Endodermal cell (in vitro differentiated cells): ENCODE measurements at places on chromosomes 6 and 20. TPM values are rescaled to one million over a fixed set of nuclear protein-coding genes. Genes with fewer than 3 reads are reported as not detected.
A peak's percentile ranks its signal among the peaks of the same experiment; 100 is the strongest.

DNA sequence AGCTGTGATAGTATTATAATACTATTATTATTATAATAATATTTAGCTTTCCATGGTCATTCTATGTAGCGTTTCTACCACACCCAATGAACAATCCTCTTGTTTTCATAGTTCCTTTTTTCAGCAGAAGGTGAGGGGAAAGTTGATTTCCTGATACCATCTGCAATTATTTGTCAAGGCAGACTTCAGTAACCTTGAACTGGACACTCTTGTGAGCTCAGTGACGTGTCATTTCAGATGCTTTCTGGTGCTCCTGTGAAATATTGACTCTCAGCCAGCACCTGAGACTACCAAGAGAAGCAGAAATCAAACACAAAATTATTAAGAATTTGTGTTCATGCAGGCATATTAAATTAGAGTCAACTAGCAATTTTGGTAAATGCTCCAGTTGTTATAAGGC, 46.0 kb upstream of the PROKR2 start:
- DNase-seq = no peak

GRCh38 chr6:31179042-31179386, 8.5 kb upstream of the POU5F1 start:
- DNase-seq = no peak

DNA sequence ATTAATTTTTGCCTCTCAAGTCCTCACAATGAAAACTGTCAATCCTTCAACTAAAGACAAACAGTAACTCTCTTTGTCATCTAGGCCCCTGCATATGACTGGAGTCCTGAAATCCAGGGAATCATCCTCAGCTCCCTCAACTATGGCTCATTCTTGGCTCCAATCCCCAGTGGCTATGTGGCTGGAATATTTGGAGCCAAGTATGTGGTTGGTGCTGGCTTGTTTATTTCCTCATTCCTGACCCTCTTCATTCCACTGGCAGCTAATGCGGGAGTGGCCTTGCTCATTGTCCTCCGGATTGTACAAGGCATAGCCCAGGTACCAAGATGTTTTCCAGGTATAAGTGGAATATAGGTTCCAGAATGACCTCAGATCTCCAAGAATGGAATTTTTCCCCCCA, 15.4 kb downstream of the SLC17A4 start:
- DNase-seq = no peak

The LAMA2 gene
- 2.9 and 4.1 TPM in 2 replicates for total RNA-seq

The MED20 gene
- total RNA-seq = 34.4 and 38.4 TPM in 2 replicates

DNA sequence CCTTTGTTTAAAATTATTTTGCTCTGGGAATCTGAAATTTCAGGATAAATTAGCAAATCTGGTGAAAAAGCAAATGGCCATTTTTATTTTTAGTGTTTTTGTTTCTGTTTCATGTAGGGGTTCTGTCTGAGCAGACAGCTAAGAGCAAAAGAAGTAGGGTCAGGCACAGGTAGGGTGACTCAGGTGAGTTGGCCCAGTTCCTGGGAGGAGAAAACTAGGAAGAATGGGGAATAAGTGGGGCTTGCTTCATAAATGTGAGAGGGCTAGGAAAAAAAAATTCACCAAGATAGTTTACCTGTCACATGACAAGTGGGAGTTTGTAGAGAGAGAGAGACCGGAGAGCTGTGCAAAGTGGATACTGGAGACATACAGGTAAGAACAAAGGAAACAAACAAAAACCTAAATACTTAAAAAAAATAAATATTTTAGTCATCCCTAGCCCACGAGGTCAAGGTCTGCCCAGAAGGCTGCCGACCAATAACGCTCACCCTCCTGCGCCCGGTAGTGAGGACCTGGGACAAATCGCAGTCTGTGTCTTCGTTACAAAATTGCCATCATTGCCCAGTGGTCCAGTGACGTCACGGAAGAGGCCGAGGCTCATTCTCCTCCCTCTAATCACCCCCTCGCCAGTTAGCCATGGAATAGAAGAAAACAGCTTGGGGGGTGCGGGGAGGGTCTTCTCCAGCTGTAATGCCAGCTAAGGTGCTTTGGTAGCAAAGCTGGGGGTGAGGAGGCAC, 2.3 kb downstream of the THBD start:
- DNase-seq = no peak

The NKAIN4 gene
- total RNA-seq = 1.5 and 1.7 TPM in 2 replicates

GRCh38 chr6:137297887-137298286, 78.7 kb upstream of the IFNGR1 start:
- peak; percentile 94 for DNase-seq

The CST4 gene
- total RNA-seq = 1.9 to 2.3 TPM in 2 of 3 replicates, not detected in the other

The KCNG1 gene
- total RNA-seq = 126 to 138 TPM (median 136 TPM) in 3 replicates

The PLN gene
- not detected in 2 replicates for total RNA-seq

The ATRN gene
- 27.4 to 43.6 TPM (median 28.9 TPM) in 3 replicates for total RNA-seq

The BYSL gene
- total RNA-seq = 36.3 and 37.5 TPM in 2 replicates

DNA sequence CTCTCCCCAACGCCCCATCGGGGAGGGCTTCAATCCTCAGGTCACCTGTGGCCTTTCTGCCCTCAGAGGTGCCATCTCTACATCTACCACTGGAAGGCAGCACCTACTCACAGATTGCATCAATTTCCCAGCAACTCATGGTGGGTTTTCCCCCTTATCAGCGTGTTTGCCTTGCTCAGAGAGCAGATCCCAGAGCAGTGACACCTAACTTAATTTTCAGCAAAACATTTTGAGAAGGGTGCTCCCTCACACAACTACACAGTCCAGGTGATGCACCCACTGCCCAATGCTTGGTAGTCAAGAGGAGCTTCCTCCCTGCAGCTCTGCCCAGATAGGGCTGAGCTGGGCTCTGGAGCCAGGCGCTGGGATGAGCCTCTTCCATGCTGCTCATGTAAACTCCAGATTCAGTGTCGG, 48.2 kb downstream of the PLG start:
- DNase-seq = peak; percentile 90

The SPDEF gene
- total RNA-seq = 1.1 to 1.4 TPM (median 1.4 TPM) in 3 replicates

The HSPA1L gene
- 1.4 and 1.5 TPM in 2 replicates for total RNA-seq

The ADAM33 gene
- 3.0 to 3.9 TPM (median 3.6 TPM) in 3 replicates for total RNA-seq

DNA sequence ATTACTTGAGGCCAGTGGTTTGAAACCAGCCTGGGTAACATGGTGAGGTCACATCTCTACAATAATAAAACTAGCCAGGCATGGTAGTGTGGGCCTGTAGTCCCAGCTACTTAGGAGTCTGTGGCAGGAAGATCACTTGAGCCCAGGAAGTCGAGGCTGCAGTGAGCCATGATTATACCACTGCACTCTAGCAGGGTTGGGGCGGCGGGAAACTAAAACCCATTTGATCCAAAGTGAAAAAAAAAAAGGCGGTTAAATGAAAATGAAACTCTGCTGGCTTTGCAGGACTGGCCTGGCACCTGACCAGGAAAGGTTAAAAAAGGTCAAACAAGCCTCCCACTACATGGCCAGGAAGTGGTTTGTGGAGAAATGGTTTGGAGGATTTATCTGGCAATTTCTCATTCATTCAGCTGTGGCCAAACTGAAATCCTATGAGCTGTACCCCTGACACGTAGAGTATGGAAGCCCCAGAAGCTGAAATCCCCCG, 36.6 kb downstream of the MTRES1 start:
- no peak for DNase-seq

The IP6K3 gene
- not detected in 3 replicates for total RNA-seq

- no peak for DNase-seq
Measured at GRCh38 chr20:24662322-24662721, 192.9 kb downstream of the SYNDIG1 start.

The ALDH5A1 gene
- total RNA-seq = 6.8 to 9.6 TPM (median 9.5 TPM) in 3 replicates

The OOEP gene
- total RNA-seq = not detected in 3 replicates

GRCh38 chr6:42987533-42988451, 3.4 kb downstream of the PPP2R5D start:
- no peak for DNase-seq

GRCh38 chr6:18245642-18246041, 18.7 kb downstream of the DEK start:
- no peak for DNase-seq

DNA sequence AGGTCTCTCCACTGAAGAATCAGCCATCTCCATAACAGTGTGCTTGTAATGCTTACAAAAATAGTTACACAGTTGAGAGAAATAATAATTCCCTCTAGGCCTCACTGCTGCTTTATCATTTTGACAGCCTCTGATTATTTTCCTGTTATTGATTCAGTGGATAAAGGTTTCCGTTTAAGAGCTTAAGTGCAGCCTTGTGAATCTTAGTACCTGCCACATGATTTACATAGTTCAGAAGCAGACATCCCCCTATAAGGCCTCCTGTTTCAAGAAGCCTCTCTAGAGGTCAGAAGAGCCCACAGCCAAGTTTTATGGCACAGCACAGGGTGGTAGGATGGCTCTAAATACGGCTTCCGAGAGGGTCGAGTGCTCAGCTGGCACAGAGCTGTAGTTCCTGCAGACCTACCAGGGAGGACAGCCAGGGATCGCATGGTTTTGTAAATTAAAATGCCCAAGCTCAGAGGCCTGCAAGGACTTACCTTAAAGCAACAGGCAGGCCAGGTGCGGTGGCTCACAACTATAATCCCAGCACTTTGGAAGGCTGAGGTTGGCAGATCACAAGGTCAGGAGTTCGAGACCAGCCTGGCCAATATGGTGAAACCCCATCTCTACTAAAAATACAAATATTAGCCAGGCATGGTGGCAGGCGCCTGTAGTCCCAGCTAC, 17.6 kb upstream of the PYGB start:
- DNase-seq = no peak

The PRPH2 gene
- total RNA-seq = 0.36 to 0.40 TPM in 2 of 3 replicates, not detected in the other

- DNase-seq = no peak
Measured at GRCh38 chr6:1775441-1775840, 165.7 kb downstream of the FOXC1 start.

DNA sequence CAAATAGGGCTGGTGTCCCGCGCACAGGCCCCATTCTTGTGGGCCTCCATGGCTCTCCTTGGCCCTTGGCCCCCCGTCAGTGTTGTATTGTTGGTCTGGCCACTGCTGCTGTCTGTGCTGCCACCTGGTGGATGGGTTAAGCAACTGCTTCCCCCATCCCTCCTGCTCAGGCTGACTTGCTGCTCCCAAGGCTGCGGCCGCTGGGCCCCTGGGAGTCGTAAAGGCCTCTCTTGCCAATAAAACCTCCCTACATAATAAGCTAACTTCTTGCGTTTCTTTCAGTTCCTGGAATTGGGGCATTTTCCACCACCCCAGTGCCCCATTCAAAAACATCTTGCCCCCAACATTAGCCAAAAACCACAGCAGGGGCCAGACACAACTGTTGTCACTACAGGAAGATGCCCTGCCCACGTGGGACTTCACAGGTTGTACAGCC, 27.1 kb downstream of the CD83 start:
- peak; percentile 96 for DNase-seq

The VNN1 gene
- total RNA-seq = not detected in 2 replicates

DNA sequence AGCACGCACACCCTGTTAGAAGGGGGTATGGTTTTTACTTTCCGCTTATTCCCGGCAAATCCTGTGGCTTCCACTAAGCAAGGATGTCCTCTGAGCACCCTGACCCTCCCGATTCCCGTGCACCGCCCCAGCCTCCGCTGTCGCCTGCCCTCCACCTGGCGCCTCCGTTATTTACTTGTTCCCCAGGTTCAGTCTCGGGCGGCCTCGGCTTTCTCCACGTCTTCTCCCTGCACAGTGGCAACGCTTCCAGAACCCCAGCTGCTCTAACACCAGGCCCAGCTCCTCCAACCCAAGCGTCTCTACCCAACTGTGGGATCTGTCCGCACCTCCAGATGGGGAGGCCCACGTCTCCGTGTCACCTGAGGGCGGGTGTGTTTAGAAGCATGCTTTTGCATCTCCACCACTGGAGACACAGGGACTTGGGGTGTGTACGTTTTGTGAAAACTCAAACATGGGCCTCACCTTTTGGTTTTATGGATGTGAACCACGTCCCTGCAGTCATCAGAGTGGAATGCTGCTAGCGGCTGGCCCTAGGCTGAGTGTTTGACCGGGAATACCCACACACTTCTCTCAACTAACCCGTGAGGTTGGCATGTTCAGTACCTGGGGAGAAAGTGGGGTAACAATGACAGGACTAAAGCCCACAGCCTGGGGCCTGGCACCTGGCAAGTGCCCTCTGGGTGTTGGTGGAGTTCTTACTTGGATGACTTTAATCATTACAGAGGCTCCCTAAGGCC, 79.9 kb downstream of the THBS2 start:
- DNase-seq = no peak

DNA sequence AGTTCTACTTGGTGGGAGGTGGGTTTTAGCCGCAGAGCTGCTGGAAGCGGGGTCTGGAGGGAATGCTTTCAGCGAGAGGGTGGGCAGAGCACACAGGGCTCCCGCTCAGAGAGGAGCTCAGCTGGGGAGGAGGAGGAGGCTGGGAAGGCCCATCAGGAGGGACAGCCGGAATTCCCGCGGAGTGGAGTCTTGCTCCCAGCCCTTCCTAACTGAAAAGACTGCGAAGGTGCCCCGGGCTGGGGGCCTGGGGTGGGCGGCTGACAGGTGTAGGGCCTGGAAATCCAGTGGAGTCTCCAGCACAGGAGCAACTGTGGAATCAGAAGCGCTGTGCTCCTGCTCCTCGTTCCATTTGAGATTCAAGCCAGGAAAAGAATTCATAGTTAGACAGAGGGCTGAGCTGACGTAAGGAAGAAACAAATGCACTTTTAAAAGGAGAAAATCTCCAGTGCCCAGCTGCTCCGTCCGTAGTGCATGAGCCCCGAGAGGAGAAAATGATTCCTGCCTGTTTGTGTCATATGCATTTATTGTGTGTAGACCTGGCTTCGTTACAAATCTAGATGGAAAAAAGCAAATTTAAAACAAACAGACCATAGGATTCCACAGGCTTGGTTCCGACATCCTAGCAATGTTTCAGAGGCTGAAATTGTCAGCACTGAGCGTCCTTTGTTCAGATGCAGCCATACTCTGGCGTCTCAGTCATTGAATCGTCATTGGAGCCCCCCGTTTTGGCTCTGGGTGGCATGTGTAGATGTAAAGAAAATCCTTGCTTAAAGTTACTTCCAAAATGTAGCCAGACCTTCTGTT, 197.7 kb downstream of the SMOC2 start:
- no peak for DNase-seq

DNA sequence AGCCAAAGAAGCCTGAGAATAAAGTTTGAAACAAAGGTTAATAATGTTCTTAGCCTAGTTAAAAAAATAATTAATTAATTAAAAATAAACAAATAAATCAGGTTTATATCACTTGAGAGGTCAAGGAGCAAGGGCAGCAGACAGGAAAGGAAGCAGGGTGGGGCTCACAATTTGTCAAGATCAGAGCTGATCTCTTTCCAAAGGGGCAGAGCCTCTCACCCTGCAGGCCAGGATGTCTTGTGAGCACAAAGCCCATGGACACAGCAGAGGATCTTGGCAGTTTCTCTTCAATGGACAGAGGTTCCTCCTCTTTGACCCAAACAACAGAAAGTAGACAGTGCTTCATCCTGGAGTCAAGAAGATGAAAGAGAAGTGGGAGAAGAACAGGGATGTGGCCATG, 14.9 kb downstream of the ULBP1 start:
- no peak for DNase-seq

The BLCAP gene
- total RNA-seq = 50.6 and 56.5 TPM in 2 replicates

DNA sequence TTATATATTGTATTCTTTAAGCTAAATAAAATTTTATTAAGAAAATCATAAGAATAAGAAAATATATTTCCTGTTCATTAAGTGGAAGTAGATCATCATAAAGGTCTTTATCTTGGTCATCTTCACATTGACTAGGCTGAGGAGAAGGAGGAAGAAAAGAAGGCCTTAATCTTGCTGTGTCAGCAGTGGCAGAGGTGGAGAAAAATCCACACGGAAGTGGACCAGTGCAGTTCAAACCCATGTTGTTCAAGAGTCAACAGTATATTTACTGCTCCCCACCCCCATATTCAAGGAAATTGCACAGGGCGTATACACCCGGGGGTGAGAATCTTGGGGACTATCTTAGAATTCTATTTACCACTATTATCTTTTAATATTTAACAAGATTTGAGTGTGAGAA, 178.6 kb upstream of the SCGN start:
- DNase-seq = no peak
